ENCODE measurements at places on chromosomes 2 and 18. TPM values are rescaled to one million over a fixed set of nuclear protein-coding genes. Genes with fewer than 3 reads are reported as not detected.

The ZSWIM2 gene
- total RNA-seq: 5.0 TPM

The CXCR2 gene
- 0.12 TPM for total RNA-seq

The ZNF385B gene
- 40.3 TPM for total RNA-seq

The TMEM163 gene
- 37.3 TPM for total RNA-seq

The INPP1 gene
- total RNA-seq: 62.6 TPM

The RAMP1 gene
- total RNA-seq: 14.3 TPM

The FAM124B gene
- total RNA-seq: 0.39 TPM

GRCh38 chr2:222973237-222973636, 78.8 kb upstream of the KCNE4 start:
- no peaks in the 10 kb centered on the region for H3K36me3 ChIP-seq
- no peak overlapping the region for H3K4me3 ChIP-seq
- no peaks in the 10 kb centered on the region for H3K27me3 ChIP-seq
- no peaks in the 10 kb centered on the region for H3K4me1 ChIP-seq
- DNase-seq: no peak

- no peaks in the 10 kb centered on the region for H3K36me3 ChIP-seq
- no peak overlapping the region for H3K4me3 ChIP-seq
- H3K27me3 ChIP-seq: no peaks in the 10 kb centered on the region
- DNase-seq: no peak
Measured at GRCh38 chr2:96113367-96113677, 3.0 kb downstream of the ADRA2B start.

DNA sequence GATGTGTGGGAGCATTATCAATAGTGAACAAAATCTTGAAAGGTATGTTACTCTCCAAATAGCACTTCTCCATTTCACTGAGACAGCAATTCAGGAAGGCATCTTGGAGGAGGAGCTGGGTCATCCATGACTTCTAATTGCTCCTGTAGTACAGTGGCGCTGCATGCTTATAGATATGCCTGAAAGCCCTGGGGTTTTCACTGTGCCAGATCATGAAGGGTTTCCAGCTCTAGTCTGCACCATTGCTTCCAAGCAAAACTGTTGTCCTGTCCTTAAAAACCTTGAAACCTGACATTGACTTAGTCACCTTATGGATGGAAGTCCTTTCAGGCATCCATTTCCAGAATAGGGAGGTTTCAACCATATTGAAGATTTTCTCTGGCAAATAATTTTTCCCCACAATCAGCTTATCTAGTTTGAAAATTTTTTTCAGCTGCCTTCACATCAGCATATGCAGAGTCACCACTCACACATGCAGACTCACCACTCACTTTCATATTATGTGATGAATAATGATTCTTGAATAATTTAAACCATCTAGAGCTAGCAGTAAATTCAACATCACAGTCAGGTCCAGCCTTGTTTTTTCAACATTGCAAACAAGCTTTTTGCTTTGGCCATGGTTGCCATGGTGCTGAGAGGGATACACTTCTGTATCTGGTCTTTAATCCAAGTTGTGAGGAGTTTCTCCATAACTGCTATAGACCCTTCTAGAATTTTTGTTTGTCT, 297.1 kb downstream of the CLIP4 start:
- no peak overlapping the region for H3K27ac ChIP-seq
- no peaks in the 10 kb centered on the region for H3K27me3 ChIP-seq
- H3K36me3 ChIP-seq: no peaks in the 10 kb centered on the region
- no peak for DNase-seq
- no peaks in the 10 kb centered on the region for H3K4me1 ChIP-seq

DNA sequence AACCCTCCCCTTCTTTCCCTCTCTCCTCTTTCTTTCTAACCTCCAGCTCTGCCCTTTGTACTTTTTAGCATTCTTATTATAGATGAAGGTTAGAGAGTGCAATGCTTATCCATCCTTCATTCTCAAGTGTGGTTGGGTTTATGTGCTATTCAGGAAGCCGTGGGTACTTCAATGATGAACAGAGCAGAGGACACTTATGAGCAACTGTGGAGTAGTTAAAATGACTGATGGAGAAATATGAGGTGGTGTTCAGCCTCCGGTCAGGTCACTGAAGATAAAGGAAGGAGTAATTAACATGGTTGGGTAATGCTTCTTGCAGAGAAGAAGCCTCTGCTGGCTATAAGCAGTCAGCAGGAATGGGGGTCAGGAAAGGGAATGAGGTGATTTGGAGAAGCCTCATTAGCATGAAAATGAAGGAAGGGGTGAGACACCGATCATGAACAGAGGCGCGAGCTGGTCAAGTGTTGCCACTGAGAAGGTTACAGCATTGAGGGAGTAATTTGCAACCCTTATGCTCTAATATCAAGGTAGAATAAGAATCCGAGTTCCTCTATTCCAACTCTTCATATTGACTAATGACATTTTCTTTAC, 174.7 kb downstream of the LPIN1 start:
- H3K27ac ChIP-seq: no peak overlapping the region
- H3K36me3 ChIP-seq: no peaks in the 10 kb centered on the region
- no peak for DNase-seq
- no peak overlapping the region for H3K4me3 ChIP-seq
- H3K4me1 ChIP-seq: no peaks in the 10 kb centered on the region
- H3K27me3 ChIP-seq: no peaks in the 10 kb centered on the region

DNA sequence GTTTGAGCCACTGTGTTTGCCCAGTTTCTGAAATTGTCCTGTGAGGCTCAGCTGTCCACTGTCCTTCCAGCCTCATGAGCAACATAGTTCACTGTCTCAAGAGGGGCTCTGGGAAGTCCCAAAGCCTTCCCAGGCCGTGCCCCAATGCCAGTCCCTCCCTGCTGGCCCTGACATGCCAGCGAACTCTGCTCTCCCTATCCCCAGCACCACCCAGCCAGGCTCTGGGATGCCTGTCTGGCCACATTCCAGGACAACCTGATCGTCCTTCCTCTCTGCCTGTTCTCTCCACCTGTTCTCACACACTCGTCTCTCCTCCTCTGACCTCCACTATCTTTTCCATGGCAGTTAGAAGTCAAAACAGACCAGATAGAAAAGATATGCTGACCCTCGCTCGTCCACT, 278.0 kb upstream of the ID2 start:
- H3K27ac ChIP-seq: no peak overlapping the region
- no peaks in the 10 kb centered on the region for H3K27me3 ChIP-seq
- no peak for DNase-seq

GRCh38 chr18:74513149-74513882, 17.2 kb downstream of the CNDP2 start:
- no peak overlapping the region for H3K27ac ChIP-seq
- no peak for DNase-seq
- H3K4me1 ChIP-seq: peaks cover 11% of the 10 kb centered on the region
- H3K27me3 ChIP-seq: no peaks in the 10 kb centered on the region
- H3K4me3 ChIP-seq: no peak overlapping the region
- no peaks in the 10 kb centered on the region for H3K36me3 ChIP-seq

DNA sequence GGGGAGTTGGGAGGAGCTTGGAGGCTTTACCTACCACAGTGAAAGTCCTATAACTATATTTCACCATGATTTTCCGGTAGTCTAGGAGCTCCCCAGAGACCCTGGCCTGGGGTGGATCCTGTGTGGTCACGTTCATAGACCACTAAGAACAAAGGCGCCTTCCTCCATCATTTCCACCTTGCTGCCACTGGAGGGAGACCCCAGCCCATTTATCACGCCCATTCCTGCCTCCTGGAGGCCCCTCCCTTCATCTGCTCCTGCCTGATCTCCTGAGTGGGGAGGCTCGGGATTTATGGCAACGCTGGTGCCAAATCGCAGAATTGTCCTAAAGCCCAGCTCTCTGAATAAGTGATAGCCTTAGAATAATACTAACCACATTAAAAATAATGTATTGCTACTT, 507.6 kb upstream of the SPHKAP start:
- no peaks in the 10 kb centered on the region for H3K27me3 ChIP-seq
- no peaks in the 10 kb centered on the region for H3K4me1 ChIP-seq
- DNase-seq: peak; percentile 21
- no peak overlapping the region for H3K27ac ChIP-seq
- H3K4me3 ChIP-seq: no peak overlapping the region

GRCh38 chr18:9101730-9102507, 580 bp upstream of the NDUFV2 start:
- no peak for DNase-seq
- no peaks in the 10 kb centered on the region for H3K27me3 ChIP-seq
- no peaks in the 10 kb centered on the region for H3K36me3 ChIP-seq
- peak overlapping the region; percentile 87 for H3K4me3 ChIP-seq
- H3K4me1 ChIP-seq: peaks cover 35% of the 10 kb centered on the region
- H3K27ac ChIP-seq: peak overlapping the region; percentile 93

DNA sequence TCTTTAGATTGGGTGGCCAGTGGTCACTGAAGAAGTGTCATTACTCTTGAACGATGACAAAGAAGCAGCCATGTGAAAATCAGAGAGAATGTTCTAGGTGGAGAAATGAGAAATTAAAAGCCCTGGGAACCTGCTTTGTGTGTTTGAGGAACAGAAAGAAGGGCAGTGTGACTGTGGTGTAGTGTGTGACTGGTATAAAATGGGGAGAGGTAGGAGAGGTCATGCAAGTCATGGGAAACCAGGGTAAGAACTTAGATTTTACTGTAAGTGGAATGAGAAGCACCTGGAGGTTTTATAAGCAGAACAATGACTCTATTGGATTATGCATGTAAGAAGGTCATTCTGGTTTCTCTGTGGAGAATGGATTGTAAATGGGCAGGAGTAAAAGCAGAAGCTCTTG, 12.2 kb downstream of the ICOS start:
- no peak overlapping the region for H3K27ac ChIP-seq
- H3K36me3 ChIP-seq: no peaks in the 10 kb centered on the region
- H3K4me3 ChIP-seq: no peak overlapping the region

- H3K4me3 ChIP-seq: no peak overlapping the region
- H3K27me3 ChIP-seq: no peaks in the 10 kb centered on the region
- H3K4me1 ChIP-seq: no peaks in the 10 kb centered on the region
- no peak overlapping the region for H3K27ac ChIP-seq
Measured at GRCh38 chr2:65040400-65041261, 15.6 kb upstream of the CEP68 start.
